ENCODE measurements at places on chromosomes 7 and 10.

- no peak for DNase-seq
Measured at GRCh38 chr7:47498229-47499056, 83.5 kb downstream of the TNS3 start.

GRCh38 chr10:109247814-109248213 lies 675.5 kb downstream of the XPNPEP1 start:
- DNase-seq: no peak

- no peak for DNase-seq
Measured at GRCh38 chr10:83603708-83604107, 535.6 kb upstream of the GHITM start.

- DNase-seq: no peak
Measured at GRCh38 chr7:122652876-122653275, 46.0 kb downstream of the RNF133 start.

- DNase-seq: no peak
Measured at GRCh38 chr10:88974012-88974411, 16.6 kb upstream of the FAS start.

DNA sequence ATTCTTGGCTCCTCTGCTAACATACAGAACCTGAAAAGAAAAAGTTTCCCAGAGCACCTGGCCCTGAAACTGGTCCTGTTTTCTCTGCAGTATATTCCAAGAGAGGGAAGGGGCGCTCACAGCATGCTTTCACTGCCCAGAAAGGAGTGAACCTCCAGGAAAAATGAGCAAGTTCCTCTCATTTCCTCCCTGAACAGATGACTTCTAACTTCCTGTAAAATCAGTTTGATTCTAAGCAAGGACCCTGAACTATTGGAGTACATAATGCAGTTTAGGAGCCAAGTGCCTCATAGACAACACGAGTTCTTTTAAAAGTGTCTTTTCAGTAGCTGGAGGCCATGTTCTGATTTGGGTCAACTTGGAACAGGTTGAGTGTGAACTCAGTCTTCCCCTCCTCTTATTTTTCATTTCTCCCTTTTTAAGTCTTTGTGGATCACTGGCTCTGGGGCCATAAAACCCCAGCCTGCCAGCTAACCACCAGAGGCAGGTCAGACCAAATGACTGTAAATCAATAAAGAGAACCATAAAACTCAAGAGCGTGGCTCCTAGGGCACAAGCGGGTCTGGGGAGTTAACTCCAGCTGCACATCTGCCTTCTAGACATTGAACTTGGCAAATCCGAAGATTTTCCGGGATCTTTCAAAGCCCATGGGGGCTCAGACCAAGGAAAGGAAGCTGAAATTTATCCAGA lies 5.9 kb upstream of the LRRC18 start:
- DNase-seq: no peak

- DNase-seq: no peak
Measured at GRCh38 chr7:19368491-19368925, 223.3 kb upstream of the FERD3L start.

- no peak for DNase-seq
Measured at GRCh38 chr7:144819566-144819965, 16.3 kb downstream of the TPK1 start.

- DNase-seq: no peak
Measured at GRCh38 chr7:108015740-108016139, 12.8 kb upstream of the LAMB1 start.

DNA sequence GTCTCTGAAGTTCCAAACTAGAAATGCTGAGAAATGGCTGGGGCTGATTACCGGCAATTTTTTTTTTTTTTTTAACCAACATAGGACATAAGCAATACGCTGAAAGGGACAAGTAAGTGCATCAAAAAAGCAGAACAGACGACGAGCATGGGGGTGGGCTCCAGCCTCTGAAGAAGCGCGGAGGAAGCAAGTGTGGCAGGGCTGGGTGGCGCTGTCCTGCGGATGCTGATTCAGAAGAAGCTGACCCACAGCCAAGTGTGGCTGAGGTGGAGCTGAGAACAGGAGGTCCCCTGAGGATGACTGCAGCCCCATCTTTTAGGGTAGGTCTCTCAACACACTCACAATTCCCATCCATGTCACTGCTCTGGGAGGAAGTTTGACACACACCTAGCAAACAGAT lies 65.6 kb downstream of the CTBP2 start:
- no peak for DNase-seq

- no peak for DNase-seq
Measured at GRCh38 chr10:62666275-62666674, 138.2 kb upstream of the ADO start.

- DNase-seq: no peak
Measured at GRCh38 chr7:154767821-154768415, 235.0 kb downstream of the PAXIP1 start.

GRCh38 chr7:85693326-85693725 lies 506.5 kb upstream of the SEMA3D start:
- DNase-seq: no peak

GRCh38 chr10:100114976-100115770 lies 33.5 kb upstream of the CPN1 start:
- no peak for DNase-seq

DNA sequence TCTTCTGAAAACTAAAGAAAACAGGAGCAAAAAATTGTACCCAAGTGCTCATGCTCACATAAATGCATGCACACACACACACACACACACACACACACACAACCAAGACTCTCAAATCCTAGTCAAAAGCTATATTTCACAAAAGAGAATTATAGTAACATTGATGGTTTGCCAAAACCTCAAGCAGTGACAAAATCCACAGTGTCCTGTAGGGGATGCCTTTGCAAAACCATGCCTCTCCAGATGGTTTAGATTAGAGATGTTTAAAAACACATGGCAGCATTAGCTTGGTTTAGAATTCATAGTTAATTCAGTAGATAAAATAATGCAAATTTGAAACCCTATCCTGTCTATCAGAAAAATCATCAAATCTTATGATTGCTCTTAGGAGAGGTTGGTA lies 232.2 kb downstream of the DYNC1I1 start:
- DNase-seq: no peak

- no peak for DNase-seq
Measured at GRCh38 chr7:7104314-7104698, 78.0 kb upstream of the C1GALT1 start.

DNA sequence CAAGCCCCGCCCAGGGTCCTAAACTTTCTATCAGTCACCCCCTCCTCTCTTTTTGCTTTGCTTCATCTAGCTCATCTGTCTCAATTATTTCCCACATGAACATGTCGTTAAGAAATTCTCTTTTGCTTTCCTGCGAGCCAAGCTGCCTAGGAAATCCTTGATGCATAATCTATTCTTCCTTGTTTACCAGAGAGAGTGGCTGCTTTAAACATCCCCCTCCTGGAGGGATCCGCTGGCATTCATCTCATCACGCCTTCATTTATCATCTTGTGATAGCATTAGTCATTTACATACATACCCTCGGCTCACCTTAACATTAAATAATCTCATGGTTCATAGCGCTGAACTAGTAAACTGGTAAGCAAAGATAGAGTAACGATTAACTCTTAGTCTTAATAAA lies 96.7 kb downstream of the ANK3 start:
- DNase-seq: no peak

- DNase-seq: no peak
Measured at GRCh38 chr10:61819208-61819607, 82.3 kb upstream of the ARID5B start.

DNA sequence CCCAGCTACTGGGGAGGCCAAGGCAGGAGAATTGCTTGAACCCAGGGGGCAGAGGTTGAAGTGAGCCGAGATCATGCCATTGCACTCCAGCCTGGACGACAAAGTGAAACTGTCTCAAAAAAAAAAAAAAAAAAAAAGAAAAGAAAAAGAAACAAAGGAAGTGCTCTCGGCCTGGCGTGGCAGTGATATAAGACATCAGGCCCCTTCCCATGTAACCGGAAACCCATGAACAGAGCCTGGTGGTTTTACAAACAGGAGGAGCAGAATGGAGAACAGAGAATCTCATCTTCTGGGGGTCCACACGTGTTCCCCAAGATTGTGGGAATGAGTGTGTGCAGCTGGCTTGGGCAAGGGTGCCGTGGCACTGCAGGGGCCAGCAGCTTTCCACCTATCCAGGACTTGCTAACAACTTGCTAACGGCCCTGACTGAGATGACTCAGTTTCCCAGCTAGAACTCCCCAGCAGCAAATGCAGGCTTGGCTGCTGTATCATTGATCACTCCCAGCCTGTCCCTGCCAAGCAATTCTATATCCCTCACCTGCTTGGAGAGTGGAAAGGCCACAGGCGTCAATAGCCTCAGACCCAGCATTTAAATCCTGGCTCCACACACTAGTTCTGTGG lies 103.0 kb downstream of the COL26A1 start:
- no peak for DNase-seq

DNA sequence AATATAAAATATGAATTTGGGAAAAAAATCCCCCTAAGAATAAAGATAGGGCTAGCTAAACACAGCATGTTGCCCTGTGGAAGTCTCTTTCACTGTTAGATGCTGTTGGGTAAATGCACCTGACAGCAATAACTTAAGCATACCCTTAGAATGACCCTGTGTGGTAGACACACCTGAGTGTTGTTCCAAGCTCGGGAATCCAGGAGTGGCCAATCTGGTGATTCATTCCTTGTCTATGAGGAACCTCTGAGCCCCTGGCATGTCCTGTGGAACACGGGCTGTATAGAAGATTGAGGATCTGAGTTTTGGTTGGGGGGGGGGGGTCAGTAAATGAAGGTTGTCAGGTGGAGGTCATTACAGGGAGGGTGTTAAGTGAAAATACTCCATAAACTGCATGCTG lies 730.0 kb upstream of the IGFBP3 start:
- no peak for DNase-seq

GRCh38 chr10:71421075-71421434 lies 24.3 kb downstream of the CDH23 start:
- no peak for DNase-seq

GRCh38 chr7:101612885-101613515 lies 16.1 kb downstream of the MYL10 start:
- DNase-seq: no peak

- DNase-seq: no peak
Measured at GRCh38 chr10:49539320-49539885, 482 bp upstream of the ERCC6 start.

GRCh38 chr10:29807163-29807806 lies 172.5 kb upstream of the SVIL start:
- no peak for DNase-seq

GRCh38 chr10:78215645-78216044 lies 182.0 kb downstream of the RPS24 start:
- no peak for DNase-seq

GRCh38 chr7:41222746-41223145 lies 480.1 kb downstream of the INHBA start:
- DNase-seq: no peak

DNA sequence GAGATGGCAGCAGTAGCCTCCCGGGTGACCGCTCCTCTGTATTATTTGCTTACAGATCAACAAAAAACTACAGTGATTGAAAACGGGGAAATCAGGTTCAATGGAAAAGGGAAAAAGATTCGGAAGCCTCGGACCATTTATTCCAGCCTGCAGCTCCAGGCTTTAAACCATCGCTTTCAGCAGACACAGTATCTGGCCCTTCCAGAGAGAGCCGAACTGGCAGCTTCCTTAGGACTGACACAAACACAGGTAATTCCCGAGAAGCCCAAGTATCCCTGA lies 2.2 kb downstream of the DLX6 start:
- no peak for DNase-seq

DNA sequence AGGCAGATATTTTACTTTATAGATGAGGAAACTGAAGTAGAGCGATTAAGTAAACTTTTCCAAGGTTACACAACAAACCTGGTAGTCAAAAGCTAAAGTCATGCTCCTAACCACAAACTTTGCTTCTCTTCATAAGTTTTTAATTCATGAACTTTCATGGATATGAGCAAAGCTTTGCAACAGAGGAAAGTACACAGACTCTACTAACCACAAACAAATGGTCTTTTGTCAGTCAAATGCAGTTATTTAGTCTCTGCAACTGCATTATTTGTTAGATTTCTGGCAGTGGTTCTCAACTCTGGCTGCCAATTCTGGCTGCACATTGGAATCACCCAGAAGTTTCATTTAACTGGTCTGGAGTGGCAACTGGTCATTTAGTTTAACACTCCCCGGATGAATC lies 140.6 kb upstream of the TMEM168 start:
- no peak for DNase-seq

- DNase-seq: no peak
Measured at GRCh38 chr7:157401567-157402387, 65.0 kb downstream of the DNAJB6 start.

DNA sequence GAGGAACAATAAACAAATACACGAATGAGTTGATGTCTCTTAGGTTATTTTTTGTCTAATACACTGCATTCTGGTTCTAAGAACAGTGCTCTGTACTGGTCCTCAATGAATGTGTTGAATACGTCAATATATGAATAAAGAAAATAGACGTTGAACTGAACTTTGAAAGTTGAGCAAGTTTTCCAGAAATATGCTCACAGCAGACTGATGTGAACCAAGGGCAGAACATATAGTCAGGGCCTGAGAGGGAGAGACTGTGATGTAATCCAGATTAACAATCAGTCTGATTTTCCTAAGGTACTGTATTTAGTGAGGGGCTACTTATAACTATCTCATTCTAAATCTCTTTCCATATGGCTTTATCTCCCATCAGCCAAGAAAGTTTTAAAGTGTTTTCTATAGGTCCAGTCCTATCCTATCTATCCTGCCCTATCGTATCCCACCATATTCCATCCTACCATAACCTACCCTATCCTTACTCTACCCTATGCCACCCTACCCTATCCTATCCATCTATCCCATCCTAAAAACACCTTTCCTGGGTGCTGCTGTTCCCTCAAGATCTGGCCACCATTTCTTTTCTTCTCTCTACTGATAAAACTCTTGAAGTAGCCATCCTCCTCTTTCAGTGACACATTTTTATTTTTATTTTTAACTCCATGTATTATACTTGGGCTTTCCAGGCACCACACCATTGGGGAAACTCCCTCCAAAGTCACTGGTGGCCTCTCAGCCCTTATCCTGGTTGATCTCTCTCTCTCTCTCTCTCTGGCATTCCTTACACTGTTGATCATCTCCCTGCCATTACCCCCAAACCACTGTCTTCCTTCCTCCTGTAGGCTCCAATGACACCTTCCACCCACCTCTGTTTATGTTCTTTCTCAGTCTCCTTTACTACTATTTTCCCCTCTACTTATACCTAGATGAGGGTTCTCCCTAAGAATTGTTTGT lies 212.3 kb upstream of the SLC26A5 start:
- DNase-seq: no peak

- DNase-seq: no peak
Measured at GRCh38 chr10:15472008-15472407, 100.9 kb upstream of the FAM171A1 start.

GRCh38 chr10:72784551-72785351 lies 92.8 kb downstream of the MCU start:
- peak; percentile 62 for DNase-seq

- no peak for DNase-seq
Measured at GRCh38 chr7:53672681-53673080, 637.2 kb downstream of the POM121L12 start.

DNA sequence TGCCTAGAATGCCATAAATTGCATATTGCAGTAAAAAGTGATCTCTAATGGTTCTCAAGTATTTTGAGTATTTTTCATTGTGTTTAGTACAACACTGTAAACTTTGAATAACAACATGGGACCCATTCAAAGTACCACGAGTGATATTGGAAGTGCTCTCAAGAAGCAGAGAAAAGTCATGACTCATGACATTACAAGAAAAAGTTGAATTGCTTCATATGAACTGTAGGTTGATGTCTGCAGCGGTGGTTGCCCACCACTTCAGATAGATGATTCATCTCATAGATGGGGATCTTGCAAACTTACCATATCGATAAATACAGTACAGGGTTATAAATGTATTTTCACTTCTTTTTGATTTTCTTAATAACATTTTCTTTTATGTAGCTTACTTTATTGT lies 33.9 kb downstream of the ENTPD1 start:
- DNase-seq: no peak
